ENCODE measurements at places on chromosomes 11 and 22.

- DNase-seq = no peak
Measured at GRCh38 chr11:33290319-33290718, 33.1 kb downstream of the HIPK3 start.

GRCh38 chr11:60310407-60310998, 16.6 kb upstream of the MS4A6E start:
- DNase-seq = no peak

DNA sequence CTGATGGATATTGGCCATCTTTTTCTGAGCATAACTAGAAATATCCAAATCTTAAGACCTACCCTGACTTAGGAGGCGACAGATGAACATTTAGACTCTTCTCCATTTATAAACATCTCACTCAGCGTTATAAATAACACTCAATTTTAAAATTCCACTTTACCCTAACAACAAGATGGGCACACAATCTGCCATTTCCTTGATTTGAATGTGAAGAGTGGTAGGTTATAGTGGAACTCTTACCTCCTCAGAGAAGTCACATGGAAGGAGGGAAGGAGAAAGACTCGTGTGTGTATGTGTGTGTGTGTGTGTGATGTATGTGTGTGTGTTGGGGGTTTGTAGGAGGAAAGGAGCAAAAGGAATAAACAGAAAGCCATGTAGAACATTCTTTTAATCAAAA, 15.0 kb downstream of the SIAE start:
- no peak for DNase-seq

GRCh38 chr22:39017596-39018365, 3.1 kb upstream of the APOBEC3D start:
- DNase-seq = no peak

DNA sequence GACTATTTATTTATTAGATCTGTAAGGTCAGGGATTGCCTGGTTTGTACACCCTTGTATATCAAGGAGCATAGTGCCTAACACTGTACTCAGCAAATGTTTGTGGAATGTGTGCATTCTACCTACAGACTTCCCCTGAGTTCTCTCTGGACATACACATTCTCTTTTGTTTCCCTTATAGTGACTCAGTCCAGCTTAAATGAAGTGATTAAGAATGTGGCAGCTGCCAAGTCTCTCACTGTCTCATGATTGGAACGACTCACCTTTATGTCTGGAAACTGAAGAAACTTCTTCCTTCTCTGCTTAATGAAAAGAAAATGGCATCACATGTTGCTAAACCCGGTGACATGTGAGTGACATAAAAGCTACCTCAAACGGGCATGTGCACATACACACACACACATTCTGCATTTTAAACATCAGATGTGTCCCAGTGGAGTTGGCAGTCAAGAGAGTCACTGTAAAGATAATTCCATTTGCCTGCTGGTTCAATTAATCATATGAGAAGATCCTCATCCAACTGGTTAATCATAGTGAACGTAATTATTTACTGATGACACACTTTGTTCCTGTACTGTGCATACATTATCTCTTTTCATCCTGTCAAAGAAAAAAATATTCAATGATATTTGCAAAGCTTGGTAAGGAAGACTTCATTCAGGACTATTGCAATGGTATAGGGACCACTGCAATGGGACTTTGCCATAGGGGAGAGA, 42.8 kb downstream of the GLYAT start:
- DNase-seq = peak; percentile 1

GRCh38 chr11:95512682-95513081, 276.9 kb downstream of the FAM76B start:
- DNase-seq = peak; percentile 91

GRCh38 chr11:113690619-113691569, 15.2 kb downstream of the TMPRSS5 start:
- peak; percentile 79 for DNase-seq

DNA sequence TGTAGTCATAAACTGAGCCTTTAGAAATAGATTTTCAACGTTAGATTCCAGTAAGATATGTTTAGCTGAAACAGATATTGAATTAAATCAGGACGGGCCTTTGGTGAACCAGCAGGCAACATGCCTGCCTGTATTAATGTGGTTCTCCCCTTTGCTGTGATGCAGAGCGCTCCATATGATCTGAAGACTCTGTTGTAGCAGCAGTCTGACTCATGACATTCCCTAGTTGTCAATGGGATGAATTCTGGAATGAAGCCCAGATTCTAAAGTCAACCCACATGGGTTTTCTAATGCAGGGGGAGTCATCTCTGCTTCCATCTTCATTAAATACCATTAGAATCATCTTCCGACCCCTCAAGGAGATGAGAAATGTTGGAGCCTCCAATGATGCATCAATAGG, 864.5 kb downstream of the NTM start:
- DNase-seq = no peak

DNA sequence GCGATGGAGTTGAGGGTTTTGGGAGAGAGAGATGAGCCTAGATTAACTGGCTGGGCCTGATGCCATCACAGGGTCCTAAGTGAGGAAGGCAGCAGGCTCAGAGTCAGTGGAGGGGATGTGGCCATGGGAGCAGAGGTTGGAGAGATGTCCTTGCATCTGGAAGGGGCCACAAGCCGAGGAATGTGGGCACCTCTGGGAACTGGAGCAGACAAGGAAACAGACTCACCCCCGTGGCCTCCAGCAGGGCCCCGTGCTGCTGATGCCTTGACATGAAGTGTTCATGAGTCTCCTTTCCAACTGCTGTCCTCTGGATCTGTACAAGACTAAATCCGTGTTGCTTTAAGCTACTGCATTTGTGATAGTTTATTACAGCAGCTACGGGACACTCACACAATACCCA, 49.2 kb downstream of the SHISAL1 start:
- no peak for DNase-seq

GRCh38 chr11:4645974-4646373, 2.2 kb downstream of the OR51E1 start:
- DNase-seq = no peak

DNA sequence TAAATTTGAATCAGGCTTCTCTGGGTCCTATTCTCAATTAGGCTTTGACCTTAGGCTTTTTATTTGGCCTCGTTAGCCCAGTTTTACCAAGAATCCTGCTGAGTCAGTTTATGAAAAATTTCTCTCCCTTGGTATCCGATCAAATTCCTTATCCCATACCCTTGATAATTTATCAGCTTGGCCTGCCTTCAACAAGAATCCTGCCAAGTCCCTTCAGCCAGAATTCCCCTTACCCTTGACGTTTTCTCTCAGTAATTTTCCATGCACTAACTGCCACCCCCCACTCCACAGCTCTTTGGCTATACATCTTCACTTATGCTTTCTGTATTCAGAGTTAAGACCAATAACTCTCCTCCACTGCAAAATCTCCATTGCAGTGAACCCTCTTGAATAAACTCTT, 811.0 kb upstream of the CCDC90B start:
- DNase-seq = no peak

GRCh38 chr11:102192349-102193066, 82.3 kb downstream of the YAP1 start:
- peak; percentile 70 for DNase-seq

- no peak for DNase-seq
Measured at GRCh38 chr22:29217827-29218757, 12.4 kb downstream of the EMID1 start.

DNA sequence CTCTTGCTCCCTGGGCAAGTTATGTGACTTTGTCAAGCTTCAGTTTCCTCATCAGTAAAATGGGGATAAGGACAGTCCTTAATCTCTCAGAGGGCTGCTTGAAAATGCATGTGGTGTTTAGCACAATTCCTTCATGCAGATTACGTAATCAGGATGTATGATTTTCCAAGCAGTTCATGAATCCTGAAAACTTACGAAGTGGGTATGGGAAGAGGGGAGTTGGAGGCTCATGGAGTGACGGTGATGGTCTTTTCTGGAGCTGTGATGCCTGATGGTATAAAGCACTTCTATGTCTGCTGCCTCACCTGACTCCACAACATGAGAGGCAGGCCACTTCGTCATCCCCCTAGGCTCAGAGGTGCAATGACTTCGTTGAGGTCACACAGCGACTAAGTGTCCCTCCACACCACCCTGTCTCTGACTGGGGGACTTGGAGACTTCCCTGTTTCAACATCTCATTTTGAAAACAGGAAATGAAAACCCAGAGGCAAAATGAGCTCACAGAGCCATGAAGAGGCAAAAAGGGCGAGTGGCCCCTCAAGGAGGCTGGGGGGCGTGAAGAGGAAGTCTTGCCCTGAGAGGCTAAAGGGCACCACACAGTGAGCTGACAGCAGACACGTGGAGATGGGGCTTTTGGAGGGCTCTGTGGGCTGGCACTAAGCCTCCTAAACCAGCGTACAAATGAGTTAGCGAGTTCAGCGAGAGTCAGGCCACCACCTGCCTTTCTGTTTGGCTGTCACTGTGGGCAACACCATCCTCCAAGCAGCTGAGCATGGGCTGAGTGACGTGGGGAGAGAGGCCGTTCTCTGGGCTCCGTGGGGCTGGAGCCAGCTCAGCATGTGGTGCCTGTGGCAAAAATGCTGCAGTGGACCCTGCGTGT, 10.1 kb downstream of the MCM5 start:
- no peak for DNase-seq

DNA sequence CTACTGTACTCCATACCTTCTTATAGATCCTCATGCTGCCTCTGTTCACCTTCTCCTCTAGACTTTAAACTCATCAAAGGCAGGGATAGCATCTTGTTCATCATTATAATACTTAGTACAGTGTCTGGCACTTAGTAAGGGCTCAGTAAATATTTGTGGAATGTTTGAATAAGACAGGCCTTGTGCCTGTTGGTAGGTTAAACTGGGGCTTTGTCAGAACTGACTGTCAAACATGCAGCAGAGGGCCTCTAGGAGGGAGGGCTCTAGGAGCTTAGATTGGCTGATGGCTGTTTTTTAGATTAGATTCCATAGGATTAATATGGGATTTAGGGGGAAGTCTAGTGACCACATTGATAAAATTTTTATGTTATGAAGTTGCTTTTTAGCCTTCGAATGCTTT, 70.8 kb downstream of the RNF169 start:
- DNase-seq = peak; percentile 73

- DNase-seq = peak; percentile 79
Measured at GRCh38 chr22:20981787-20982562, at the start of gene LZTR1. LZTR1 (plus strand) TSS chr22:20982297; CDS start chr22:20982372, 75 bp downstream.

DNA sequence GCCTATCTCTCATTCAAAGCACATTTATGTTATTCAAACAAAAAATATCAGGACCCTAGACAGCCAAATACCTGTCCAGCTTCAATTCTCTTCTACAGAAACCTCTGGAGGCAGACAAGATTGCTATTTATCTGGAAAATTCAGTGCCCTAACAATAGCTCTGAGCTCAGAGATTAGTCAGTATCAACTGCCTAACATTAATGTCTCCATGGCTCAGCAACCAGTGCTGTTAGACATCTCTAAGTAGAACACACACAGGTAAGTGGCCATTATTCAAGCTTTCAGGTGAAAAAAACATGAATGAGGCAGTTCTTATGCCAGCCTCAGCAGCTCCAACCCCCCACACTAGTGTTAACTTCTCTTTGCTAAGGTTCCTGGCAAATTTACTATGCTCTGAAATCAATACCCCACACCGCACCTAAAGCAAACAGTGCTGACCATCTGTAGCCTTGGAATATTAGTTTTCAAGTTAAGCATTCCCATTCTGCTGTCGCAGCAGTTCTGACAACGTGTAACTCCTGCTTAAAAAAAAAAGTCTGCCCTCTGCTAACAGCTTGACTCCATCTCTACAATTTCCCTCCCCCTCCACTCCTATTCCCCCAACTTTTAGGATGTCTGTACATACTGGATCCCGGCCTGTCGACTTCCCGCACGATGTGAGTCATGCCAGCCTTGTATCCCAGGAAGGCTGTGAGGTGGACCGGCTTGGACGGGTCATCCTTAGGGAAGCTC, 1.5 kb downstream of the RPL3 start:
- peak; percentile 52 for DNase-seq

DNA sequence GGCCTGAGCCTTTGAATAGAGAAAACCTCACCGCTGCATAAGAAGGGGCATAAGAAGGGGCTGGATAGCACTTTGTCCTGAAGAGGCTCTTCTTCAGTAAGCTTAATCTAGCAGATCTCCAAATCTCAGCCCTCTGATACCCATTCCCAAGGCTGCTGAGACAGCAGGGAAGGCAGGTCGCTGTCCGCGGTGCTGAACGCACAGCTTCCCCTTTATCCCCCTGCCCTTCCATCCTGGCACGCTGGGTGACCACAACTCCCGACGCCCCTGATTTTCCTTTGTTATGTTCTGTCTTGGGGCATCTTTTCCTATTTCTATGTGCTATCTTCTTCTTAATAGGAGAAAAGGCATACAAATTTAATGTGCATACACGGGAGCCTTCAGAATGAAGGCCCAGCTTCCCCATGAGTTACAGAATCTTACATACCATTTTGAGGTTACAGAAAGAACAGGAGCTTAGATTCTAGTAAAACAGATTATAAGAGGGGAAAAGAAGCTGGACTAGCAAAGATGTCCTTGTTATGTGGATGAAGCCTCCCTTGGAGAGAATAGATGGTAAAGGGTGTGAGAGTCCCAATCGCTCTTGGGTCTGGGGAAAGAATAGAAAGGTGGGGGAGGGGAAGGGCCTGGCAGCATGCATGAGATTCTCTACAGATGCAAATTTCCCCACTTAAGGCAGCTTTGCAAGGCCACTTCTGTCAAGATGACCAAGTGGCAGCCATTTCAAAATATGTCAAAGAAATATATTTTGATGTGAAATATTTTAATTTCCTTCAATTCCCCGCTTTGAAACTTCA, 5.7 kb upstream of the SULT4A1 start:
- DNase-seq = peak; percentile 62

- peak; percentile 78 for DNase-seq
Measured at GRCh38 chr11:24234822-24235508, 261.9 kb upstream of the LUZP2 start.

GRCh38 chr11:68665436-68665835, 18.9 kb upstream of the GAL start:
- DNase-seq = no peak

DNA sequence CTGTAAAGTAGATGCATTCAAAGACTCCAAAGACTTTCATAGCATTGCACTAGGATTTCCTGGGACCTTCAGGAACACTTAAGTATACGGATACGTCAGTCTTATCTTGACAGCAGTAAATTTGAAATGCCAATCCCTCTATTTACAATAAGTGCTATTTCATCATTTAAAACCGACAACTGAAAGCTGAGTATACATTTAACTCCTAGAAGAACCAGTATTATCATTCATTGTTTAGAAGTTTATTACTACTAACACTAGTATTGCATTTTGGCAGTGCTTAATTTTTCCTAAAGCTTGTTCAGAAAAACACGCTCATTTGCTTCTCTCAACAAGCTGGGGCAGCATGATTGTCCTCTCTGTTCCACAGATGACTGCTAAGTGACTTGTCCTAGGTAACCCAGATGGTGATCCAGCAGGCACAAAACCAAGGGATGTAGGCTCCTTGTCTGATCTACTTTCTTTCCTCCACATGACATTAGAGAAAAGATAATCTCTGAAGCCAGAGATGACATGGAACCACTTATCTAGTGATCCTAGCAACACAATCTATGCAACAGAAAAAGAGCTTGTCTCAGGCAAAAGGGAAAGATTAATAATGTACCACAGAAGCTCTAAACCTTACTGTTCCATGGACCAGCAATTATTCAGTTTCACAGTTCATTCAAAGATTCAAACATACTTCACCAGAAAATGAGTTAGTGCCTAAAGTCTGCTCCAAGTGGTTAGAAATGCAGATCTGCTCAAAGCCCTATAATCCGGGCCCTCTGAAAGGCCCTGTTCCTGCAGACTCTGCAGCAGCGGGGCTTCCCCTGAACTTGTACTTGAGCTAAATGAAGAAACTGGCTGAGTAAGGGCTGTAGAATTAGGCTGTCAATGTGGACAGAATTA, 5.2 kb downstream of the MAML2 start:
- peak; percentile 89 for DNase-seq

GRCh38 chr11:115637599-115638241, 133.5 kb upstream of the CADM1 start:
- no peak for DNase-seq
